Calu3 (cell line): ENCODE measurements at places on chromosomes 2 and 18. TPM values are rescaled to one million over a fixed set of nuclear protein-coding genes. Genes with fewer than 3 reads are reported as not detected.

The ACVR1C gene
- 0.86 and 0.99 TPM in 2 replicates for total RNA-seq

The GALNT13 gene
- not detected in 2 replicates for total RNA-seq

GRCh38 chr2:145235312-145235711, 715.4 kb upstream of the ZEB2 start:
- H3K36me3 ChIP-seq: no peaks in the 10 kb centered on the region
- H3K4me1 ChIP-seq: no peaks in the 10 kb centered on the region
- DNase-seq: no peak
- H3K27me3 ChIP-seq: no peaks in the 10 kb centered on the region
- no peak overlapping the region for H3K4me3 ChIP-seq

GRCh38 chr2:168490015-168490874, 34.2 kb downstream of the CERS6 start:
- peak overlapping the region; percentile 78 for H3K27ac ChIP-seq
- peak overlapping the region; percentile 48 for H3K4me3 ChIP-seq
- no peak for DNase-seq

DNA sequence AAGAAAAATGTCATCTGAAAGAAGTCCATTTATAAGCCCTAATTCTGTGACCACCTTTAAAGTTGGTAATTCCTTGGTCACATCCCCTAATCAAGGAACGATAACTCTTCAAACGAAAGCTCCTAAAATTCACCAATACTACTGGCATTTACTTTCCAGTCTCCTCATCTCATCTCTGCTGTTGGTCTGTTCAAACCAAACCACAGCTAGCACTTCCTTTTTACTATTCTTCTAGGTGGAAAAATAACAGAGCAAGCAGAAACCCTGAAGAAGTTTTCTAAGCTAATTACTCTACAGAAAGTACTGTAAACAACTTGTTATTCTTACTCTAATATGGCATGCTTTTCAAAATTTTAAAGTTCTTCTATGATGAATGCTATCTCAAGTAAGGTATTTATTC, 21.6 kb downstream of the TIA1 start:
- no peaks in the 10 kb centered on the region for H3K4me1 ChIP-seq
- no peaks in the 10 kb centered on the region for H3K27me3 ChIP-seq
